ENCODE measurements at places on chromosomes 3 and 15. TPM values are rescaled to one million over a fixed set of nuclear protein-coding genes. Genes with fewer than 3 reads are reported as not detected.

Gene CYP1A1
- not detected for polyA plus RNA-seq

Gene CCRL2
- polyA plus RNA-seq = 1.2 TPM

Gene GLDN
- not detected for polyA plus RNA-seq

Gene WDR53
- 11.8 TPM for polyA plus RNA-seq

Gene TGM5
- polyA plus RNA-seq = not detected

Gene FOXB1
- 0.09 TPM for polyA plus RNA-seq

Gene CHRNA5
- not detected for polyA plus RNA-seq

Gene GNAT1
- polyA plus RNA-seq = not detected

Gene DGKG
- not detected for polyA plus RNA-seq

Gene TMEM207
- polyA plus RNA-seq = not detected

Gene CEMIP
- not detected for polyA plus RNA-seq

Gene GPR171
- polyA plus RNA-seq = 123 TPM

Gene INAFM2
- 2.5 TPM for polyA plus RNA-seq

Gene C3orf38
- 19.4 TPM for polyA plus RNA-seq

Gene FEZF2
- polyA plus RNA-seq = not detected

Gene CD80
- polyA plus RNA-seq = not detected

Gene MEX3B
- not detected for polyA plus RNA-seq

Gene GOLGA8T
- polyA plus RNA-seq = not detected

Gene KLHL40
- polyA plus RNA-seq = not detected

Gene SPCS1
- polyA plus RNA-seq = 348 TPM

Gene GOLGA8G
- polyA plus RNA-seq = not detected

Gene CYP1A2
- polyA plus RNA-seq = not detected

Gene TRIM71
- not detected for polyA plus RNA-seq

Gene COMMD4
- polyA plus RNA-seq = 27.2 TPM

Gene ONECUT1
- polyA plus RNA-seq = not detected

Gene ZNF502
- 3.4 TPM for polyA plus RNA-seq

Gene WDR82
- 172 TPM for polyA plus RNA-seq

Gene RBP2
- not detected for polyA plus RNA-seq

Gene CHRNA7
- 0.22 TPM for polyA plus RNA-seq

Gene PRSS50
- 0.05 TPM for polyA plus RNA-seq

Gene PP2D1
- polyA plus RNA-seq = 0.33 TPM

Gene DZIP3
- 8.9 TPM for polyA plus RNA-seq

Gene CILP
- polyA plus RNA-seq = not detected

Gene C3orf49
- polyA plus RNA-seq = not detected

Data from naive thymus-derived CD8-positive, alpha-beta T cell (primary cell).